ENCODE measurements at places on chromosomes 4 and X. TPM values are rescaled to one million over a fixed set of nuclear protein-coding genes. Genes with fewer than 3 reads are reported as not detected.

The TMEM271 gene
- not detected for total RNA-seq

The SORBS2 gene
- total RNA-seq, result under 0.01 TPM

The GNRHR gene
- not detected for total RNA-seq

DNA sequence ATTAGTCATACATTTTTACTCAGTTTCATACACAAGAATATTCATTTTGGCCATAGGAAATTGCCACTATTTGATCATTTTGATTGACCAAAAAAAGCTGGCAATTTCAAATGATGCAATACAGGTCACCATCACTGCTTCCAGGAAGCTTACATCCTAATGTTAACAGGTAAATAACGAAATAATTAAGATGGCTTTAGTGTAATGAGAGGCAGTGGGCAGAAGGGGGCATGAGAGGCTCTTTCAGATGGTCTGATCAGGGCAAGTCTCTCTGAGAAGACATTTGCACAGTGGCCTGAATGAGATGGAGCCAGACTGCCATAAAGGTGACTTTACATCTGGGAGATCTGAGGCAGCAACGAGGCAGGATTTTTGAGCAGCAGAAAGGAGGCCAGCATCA, 170.7 kb downstream of the SLIT2 start:
- DNase-seq, result peak; percentile 52
- H3K4me1 ChIP-seq, result no peaks in the 10 kb centered on the region
- no peaks in the 10 kb centered on the region for H3K27me3 ChIP-seq
- no peak overlapping the region for H3K27ac ChIP-seq

- no peak for DNase-seq
- no peak overlapping the region for H3K4me3 ChIP-seq
- H3K36me3 ChIP-seq, result no peaks in the 10 kb centered on the region
- H3K27me3 ChIP-seq, result no peaks in the 10 kb centered on the region
- no peak overlapping the region for H3K27ac ChIP-seq
These were observed 9.2 kb upstream of the SYNPO2 start for GRCh38 chr4:118879409-118879808.

DNA sequence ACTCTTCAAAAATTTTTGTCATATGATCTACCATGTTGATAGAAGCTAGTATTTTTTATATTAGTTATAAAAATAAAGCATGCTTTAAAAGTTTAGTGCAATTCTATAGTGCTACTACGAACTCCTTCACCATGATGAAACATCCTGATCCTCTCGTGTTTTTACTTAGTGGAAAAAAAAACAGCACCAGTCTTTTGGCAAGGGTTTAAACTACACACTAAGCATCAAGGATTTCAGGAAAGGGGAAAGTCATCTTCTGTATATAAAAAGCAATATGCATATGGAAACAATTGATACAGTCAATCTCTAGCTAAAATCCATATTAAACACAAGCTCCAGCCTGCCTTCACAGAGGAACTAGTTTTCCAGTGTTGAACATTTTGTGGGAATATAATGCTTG, 18.7 kb downstream of the CHM start:
- DNase-seq, result peak; percentile 47
- H3K36me3 ChIP-seq, result peaks cover 4% of the 10 kb centered on the region
- no peak overlapping the region for H3K27ac ChIP-seq
- H3K4me3 ChIP-seq, result no peak overlapping the region
- H3K4me1 ChIP-seq, result no peaks in the 10 kb centered on the region

The TMSB15A gene
- total RNA-seq, result 32.8 TPM

GRCh38 chr4:121938282-121939092, 13.4 kb downstream of the TRPC3 start:
- H3K27ac ChIP-seq, result no peak overlapping the region
- peak; percentile 12 for DNase-seq
- H3K4me3 ChIP-seq, result no peak overlapping the region
- no peaks in the 10 kb centered on the region for H3K27me3 ChIP-seq

DNA sequence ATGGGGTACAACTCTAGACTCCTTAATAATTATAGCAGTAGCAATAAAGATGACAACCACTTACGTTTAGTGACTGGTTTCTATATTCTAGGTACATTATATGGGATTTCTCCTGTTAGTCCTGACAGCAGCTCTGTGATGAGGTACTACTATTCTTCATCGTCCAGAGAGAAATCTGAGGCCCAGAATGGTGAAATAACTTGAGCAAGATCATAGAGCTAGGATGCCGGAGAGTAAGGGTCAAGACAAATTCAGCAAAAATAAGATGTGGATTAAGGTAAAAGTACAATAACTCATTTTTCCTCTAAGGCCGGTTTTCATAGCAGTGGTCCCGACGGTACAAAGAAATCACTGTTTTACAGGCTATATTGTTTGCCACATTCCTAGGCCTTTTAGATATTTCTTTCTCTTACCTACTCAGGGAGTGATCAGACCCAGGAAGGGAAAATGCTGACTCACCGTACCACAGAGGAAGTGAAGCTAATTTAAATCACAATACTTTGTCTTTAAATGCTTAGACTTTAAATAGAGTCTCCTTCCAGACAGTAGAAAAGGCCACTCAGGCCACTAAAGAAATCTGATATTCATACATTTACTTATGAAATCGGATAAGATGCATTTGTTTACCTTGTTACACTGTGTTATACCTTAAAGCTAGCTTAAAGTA, 2023.0 kb upstream of the AGA start:
- H3K36me3 ChIP-seq, result no peaks in the 10 kb centered on the region
- no peaks in the 10 kb centered on the region for H3K27me3 ChIP-seq
- DNase-seq, result peak; percentile 34
- H3K4me1 ChIP-seq, result no peaks in the 10 kb centered on the region

DNA sequence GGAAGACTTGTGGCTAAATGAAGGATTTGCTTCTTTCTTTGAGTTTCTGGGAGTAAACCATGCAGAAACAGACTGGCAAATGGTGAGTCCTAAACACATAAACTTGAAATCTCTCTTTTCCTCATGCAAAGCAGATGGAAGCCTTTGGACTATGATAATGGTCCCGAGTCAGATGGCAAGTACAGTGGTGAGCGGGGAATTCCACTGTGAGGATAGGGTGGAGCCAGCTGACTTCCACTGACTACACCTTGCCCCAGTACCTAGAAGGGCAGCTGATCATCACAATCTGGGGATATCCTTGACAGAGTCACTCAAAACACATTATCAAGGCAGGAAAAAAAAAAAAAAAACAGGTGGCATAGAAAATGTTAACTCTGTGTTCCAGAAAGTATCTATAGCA, 34.3 kb downstream of the ENPEP start:
- H3K4me3 ChIP-seq, result no peak overlapping the region
- DNase-seq, result no peak
- H3K27ac ChIP-seq, result no peak overlapping the region
- no peaks in the 10 kb centered on the region for H3K4me1 ChIP-seq
- H3K27me3 ChIP-seq, result no peaks in the 10 kb centered on the region

The PNMA6A gene
- total RNA-seq, result 0.18 TPM

- no peak for DNase-seq
- H3K27ac ChIP-seq, result no peak overlapping the region
- no peak overlapping the region for H3K4me3 ChIP-seq
- H3K36me3 ChIP-seq, result no peaks in the 10 kb centered on the region
- H3K4me1 ChIP-seq, result no peaks in the 10 kb centered on the region
These were observed 379.5 kb upstream of the MAD2L1 start for GRCh38 chr4:120446051-120446567.

The RTL3 gene
- total RNA-seq, result 1.1 TPM

- peak; percentile 62 for DNase-seq
- H3K4me1 ChIP-seq, result peaks cover 8% of the 10 kb centered on the region
- no peak overlapping the region for H3K4me3 ChIP-seq
- H3K27me3 ChIP-seq, result no peaks in the 10 kb centered on the region
- H3K27ac ChIP-seq, result no peak overlapping the region
These were observed 108.4 kb downstream of the KLHL8 start for GRCh38 chr4:87112063-87112462.

DNA sequence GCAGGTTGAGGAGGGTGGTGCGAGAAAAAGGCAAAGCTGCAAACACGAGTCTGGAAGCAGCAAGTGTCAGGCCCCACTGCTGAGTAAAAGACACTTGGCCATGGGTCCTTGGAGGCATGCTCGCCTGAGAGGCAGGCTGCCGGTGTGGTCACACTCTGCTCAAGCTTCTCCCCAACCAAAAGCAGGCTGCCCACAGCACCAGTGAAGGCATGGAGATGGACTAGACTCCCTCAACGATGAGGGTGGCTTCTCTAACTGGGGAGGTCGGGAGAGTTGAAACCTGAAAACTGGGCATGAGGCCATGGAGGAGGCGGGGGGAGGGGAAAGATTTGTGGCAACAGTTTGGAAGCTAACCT, 86.5 kb downstream of the ATG4A start:
- H3K4me3 ChIP-seq, result no peak overlapping the region
- DNase-seq, result no peak
- no peaks in the 10 kb centered on the region for H3K4me1 ChIP-seq

The RNF150 gene
- total RNA-seq, result 18.1 TPM

GRCh38 chr4:130632731-130633604, 1537.0 kb downstream of the C4orf33 start:
- H3K4me3 ChIP-seq, result no peak overlapping the region
- no peaks in the 10 kb centered on the region for H3K4me1 ChIP-seq
- no peak overlapping the region for H3K27ac ChIP-seq
- DNase-seq, result no peak
- no peaks in the 10 kb centered on the region for H3K27me3 ChIP-seq

The GLRA3 gene
- total RNA-seq, result not detected

DNA sequence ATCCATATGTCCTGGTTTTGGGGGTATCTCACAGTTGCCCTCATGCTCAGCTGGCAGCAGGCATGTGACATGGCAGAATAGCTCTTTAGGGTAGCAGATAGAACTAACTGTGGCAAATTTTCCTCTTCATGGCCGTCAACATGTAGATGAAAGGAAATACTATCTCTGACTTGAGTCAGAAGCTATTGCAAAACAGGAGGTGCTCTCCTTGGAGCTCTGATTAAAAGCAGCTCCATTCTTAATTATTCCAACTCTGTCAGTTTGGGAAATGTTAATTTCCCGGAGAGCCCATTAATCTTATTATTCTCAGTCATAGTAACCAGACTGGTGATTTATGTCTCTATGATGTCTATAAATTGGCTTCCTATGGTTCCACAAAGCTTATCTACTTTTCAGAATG, 18.2 kb downstream of the IL13RA1 start:
- H3K27ac ChIP-seq, result peak overlapping the region; percentile 71
- peaks cover 4% of the 10 kb centered on the region for H3K36me3 ChIP-seq
- H3K4me3 ChIP-seq, result no peak overlapping the region
- peak; percentile 42 for DNase-seq

DNA sequence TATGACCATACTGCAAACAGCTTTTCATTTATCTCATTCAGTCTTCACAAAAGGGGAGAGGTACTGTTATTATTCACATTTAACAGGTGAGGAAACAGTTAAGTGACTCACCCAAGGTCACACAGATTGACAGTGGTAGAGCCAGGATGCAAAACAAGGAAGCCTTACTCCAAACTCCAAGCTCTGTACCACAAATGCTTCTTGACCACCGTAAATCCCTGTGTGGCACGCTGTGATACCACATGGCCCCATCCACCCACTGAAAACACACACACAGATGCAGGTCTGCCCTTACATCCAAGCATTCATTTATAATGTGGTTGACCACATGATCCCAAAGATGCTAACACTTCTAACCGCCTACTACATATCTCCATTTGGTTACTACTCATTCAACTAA, 129.5 kb downstream of the TSPAN5 start:
- peaks cover 13% of the 10 kb centered on the region for H3K4me1 ChIP-seq
- H3K4me3 ChIP-seq, result no peak overlapping the region
- no peaks in the 10 kb centered on the region for H3K27me3 ChIP-seq
- no peak overlapping the region for H3K27ac ChIP-seq

GRCh38 chr4:94458682-94459081, 6.9 kb downstream of the PDLIM5 start:
- DNase-seq, result no peak
- peaks cover 4% of the 10 kb centered on the region for H3K36me3 ChIP-seq
- no peak overlapping the region for H3K27ac ChIP-seq
- H3K27me3 ChIP-seq, result no peaks in the 10 kb centered on the region
- no peak overlapping the region for H3K4me3 ChIP-seq
- peaks cover 4% of the 10 kb centered on the region for H3K4me1 ChIP-seq

GRCh38 chr4:40040908-40041307, 15.7 kb upstream of the N4BP2 start:
- H3K4me3 ChIP-seq, result no peak overlapping the region
- no peak for DNase-seq
- no peaks in the 10 kb centered on the region for H3K36me3 ChIP-seq
- no peaks in the 10 kb centered on the region for H3K4me1 ChIP-seq

- peak; percentile 74 for DNase-seq
- no peaks in the 10 kb centered on the region for H3K27me3 ChIP-seq
- peaks cover 7% of the 10 kb centered on the region for H3K4me1 ChIP-seq
- H3K36me3 ChIP-seq, result no peaks in the 10 kb centered on the region
- H3K27ac ChIP-seq, result no peak overlapping the region
These were observed 125.4 kb downstream of the ZNF330 start for GRCh38 chr4:141346144-141346543.

- DNase-seq, result peak; percentile 95
- H3K27me3 ChIP-seq, result no peaks in the 10 kb centered on the region
- H3K36me3 ChIP-seq, result no peaks in the 10 kb centered on the region
- peaks cover 6% of the 10 kb centered on the region for H3K4me1 ChIP-seq
- H3K27ac ChIP-seq, result no peak overlapping the region
- H3K4me3 ChIP-seq, result no peak overlapping the region
These were observed 2153.6 kb upstream of the AGA start for GRCh38 chr4:179595671-179596410.

GRCh38 chrX:8971116-8971515, 62.8 kb downstream of the FAM9B start:
- DNase-seq, result peak; percentile 67
- no peaks in the 10 kb centered on the region for H3K4me1 ChIP-seq
- H3K36me3 ChIP-seq, result no peaks in the 10 kb centered on the region
- H3K27me3 ChIP-seq, result no peaks in the 10 kb centered on the region
- no peak overlapping the region for H3K4me3 ChIP-seq

GRCh38 chr4:17090063-17090462, 191.6 kb upstream of the LDB2 start:
- H3K4me1 ChIP-seq, result peaks cover 6% of the 10 kb centered on the region
- no peak overlapping the region for H3K27ac ChIP-seq
- no peak overlapping the region for H3K4me3 ChIP-seq
- no peaks in the 10 kb centered on the region for H3K27me3 ChIP-seq
- H3K36me3 ChIP-seq, result no peaks in the 10 kb centered on the region

- H3K27ac ChIP-seq, result no peak overlapping the region
- peaks cover 4% of the 10 kb centered on the region for H3K4me1 ChIP-seq
- no peak overlapping the region for H3K4me3 ChIP-seq
- no peaks in the 10 kb centered on the region for H3K27me3 ChIP-seq
- H3K36me3 ChIP-seq, result no peaks in the 10 kb centered on the region
These were observed 67.7 kb downstream of the MID1IP1 start for GRCh38 chrX:38868941-38869401.

The DRD5 gene
- total RNA-seq, result not detected

The SHISA3 gene
- total RNA-seq, result under 0.01 TPM

The GABRB1 gene
- total RNA-seq, result 16.1 TPM

GRCh38 chr4:1418494-1419285, 12.4 kb upstream of the NKX1-1 start:
- no peak for DNase-seq
- H3K4me3 ChIP-seq, result no peak overlapping the region
- H3K36me3 ChIP-seq, result no peaks in the 10 kb centered on the region
- H3K4me1 ChIP-seq, result no peaks in the 10 kb centered on the region
